Stimulated activated naive CD4-positive, alpha-beta T cell (primary cell): ENCODE measurements at places on chromosomes 3 and 15.

DNA sequence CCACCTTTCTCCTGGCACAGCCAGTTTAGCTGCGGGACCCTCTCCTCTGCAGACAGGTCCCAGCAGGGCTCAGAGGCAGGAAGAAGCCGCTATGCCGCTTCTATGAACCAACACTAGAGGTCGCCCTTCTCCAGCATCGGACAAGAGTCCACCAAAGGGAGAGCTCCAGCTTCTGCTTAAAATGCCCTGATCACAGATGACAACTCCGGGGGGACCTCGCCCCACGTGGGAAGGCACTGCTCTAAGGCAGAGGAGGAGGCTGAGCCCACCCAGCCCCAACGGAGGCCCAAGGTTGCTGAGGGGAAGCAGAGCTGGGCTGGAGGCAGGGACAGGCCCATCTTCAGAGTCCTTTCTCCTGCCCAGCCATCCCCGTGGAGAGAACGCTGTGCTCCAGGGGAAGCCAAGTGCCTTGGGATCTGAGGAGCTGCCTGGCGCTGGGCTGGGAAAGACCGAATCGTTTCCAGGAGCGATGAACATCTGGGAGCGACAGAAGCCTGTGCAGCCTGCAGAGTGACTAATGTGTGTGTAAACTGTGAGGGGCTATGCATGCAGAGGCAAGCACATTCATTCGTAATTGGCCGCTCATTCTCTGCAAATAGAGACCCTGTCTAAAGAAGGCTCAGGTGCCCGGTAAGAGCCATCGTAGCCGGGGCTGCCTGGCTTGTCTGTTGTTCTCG is 43.5 kb upstream of the BDH1 start:
- no peak for DNase-seq

- no peak for DNase-seq
Observed at GRCh38 chr3:53845103-53845880, 927 bp downstream of the CHDH start.

DNA sequence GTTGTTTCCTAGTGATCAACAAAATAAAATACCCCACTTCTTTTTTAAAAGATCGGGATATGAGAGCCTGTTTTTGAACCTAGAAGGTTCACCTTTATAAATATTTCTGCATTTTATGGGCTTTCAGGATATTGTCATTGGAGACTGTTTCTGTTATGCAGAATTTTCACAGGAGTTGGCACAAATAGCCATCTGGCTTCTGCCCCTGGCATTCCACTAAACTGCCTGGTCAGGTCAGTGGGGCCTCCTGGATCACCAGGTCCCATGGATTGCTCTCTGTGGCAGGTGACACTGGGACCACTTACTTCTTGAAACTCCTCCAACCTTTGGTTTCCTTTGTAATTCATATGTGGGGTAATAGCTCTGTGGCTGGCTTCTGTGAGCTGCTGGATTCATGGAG is 25.5 kb upstream of the POLR2M start:
- DNase-seq = no peak

DNA sequence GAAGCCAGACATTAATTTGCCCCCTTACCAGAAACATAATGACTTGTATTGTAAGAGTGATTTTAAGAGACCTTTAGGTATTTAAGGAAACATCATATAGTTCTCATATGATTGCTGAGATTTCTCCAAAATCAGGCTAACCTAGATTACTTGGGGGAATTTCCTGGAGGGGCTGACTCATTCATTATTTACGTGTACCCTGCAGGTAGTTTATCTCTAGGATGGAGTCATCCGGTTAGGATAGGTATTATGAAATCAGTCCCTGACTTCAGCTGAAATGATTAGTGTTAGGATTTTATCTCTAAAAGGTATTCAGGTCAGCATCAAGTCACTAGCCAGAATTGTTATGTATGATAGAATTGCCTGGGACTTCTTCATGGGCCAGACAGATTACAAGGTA is 97.5 kb downstream of the TCF12 start:
- no peak for DNase-seq

- no peak for DNase-seq
Observed at GRCh38 chr3:10319804-10320203, 1.1 kb downstream of the SEC13 start.

GRCh38 chr3:96101006-96101560 is 713.3 kb upstream of the EPHA6 start:
- DNase-seq = no peak

GRCh38 chr3:23422517-23422851 is 219.4 kb downstream of the UBE2E2 start:
- DNase-seq = no peak

DNA sequence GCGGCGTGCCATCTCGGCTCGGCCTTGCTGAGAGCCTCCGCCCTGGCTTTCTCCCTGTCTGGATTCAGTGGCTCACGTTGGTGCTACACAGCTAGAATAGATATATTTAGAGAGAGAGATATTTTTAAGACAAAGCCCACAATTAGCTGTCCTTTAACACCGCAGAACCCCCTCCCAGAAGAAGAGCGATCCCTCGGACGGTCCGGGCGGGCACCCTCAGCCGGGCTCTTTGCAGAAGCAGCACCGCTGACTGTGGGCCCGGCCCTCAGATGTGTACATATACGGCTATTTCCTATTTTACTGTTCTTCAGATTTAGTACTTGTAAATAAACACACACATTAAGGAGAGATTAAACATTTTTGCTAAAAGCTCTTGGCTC is 54.1 kb downstream of the PLXNA1 start:
- no peak for DNase-seq

DNA sequence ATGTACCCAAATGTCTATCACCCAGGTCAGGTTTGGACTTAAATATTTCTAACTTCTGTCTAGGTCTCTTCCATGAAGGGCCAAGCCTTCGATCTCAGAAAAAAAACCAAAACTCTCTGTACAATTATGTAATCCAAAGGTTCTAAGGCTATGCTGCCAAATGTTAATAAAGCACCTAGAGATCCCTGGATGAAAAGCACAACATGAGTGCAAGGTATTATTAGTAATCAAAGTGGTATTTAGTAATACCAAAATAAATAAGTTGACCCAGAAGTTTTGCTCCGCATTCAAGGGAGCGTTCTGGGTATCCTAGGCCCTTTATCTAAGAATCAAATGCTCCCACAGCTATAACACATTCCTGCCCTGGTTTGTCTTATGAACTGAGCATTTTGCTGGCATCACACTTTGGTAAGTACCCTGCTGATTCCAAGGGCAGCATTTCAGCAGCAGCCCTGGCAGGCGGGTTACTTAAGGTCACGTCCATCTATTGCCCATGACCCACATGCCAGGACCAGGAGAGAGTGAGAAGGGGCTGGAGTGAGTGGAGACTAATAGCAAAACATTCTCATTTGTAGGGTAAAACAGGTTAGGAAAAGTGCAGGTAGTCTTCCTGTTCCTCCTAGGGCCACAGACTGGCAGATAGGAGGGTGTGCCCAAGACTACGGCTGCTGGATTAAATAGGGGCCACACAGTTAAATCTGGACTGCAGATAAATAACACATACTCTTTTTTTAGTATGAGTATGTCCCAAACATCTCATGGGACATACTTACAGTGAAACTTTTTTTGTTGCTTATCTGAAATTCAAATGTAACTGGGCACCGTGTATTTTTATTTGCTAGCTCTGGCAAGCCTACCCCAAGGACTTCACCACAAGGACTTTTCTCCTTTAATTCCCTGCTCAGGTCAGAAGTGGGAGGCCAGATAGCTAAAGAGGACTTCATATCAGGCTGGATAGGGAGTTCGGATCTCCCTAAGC is 76.0 kb upstream of the SNRK start:
- DNase-seq = no peak

GRCh38 chr15:84588053-84588874 is 12.5 kb upstream of the ZSCAN2 start:
- DNase-seq = peak; percentile 79

- no peak for DNase-seq
Observed at GRCh38 chr3:75242012-75242735, 422.0 kb upstream of the FRG2C start.

GRCh38 chr15:72169236-72169920 is 28.2 kb downstream of the GRAMD2A start:
- no peak for DNase-seq

DNA sequence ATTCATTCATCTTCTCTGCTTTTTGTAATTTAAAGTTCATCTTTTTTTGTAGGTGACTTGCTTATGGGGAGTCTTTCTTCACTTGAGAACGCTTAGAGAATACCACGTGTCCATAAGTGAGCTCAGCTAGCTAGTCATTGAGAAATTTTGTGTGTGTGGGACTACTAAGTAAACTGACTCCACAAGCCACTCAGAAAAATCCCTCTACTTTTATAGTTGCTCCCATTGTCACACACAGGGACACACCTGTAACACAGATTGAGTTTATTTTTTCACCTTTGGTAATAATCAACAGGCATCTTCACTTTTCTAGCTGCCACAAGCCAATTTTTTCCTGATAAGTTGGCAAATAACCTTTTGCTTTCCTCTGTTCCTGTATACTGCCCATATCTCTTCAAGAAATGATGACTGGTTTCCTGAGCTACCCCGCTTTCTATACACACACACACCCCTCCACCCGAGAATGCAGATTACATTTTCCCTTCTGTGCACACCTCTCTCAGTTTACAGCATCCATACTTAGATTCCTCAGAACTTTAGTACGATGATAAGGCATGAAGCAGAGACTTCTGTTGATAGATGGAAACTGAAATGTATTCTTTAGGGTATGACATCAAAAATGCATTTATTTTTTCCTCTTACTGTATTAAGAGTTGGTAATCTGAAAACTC is 4.6 kb downstream of the TSC22D2 start:
- DNase-seq = no peak

- DNase-seq = no peak
Observed at GRCh38 chr3:68239542-68239941, 585.1 kb upstream of the SUCLG2 start.

DNA sequence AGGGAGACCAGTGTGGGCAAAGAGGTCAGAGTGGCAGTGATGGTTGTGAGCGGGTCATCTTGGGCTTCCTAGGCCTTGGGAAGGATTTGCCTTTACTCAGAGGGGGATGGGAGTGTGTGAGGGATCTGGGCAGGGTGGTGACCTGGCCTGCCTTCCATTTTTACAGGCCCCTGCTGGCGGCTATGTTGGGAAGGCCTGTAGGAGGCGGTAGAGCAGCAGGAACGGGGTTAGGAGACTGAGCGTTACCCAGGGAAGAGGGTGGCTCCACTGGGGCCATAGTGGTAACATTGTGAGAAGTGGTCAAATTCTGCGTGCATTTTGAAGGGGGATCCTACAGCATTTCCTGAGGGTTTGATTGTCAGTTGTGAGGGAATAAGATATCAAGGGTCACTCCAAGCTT is 307.3 kb upstream of the CTDSPL start:
- DNase-seq = no peak

GRCh38 chr3:16264174-16264707 is 502 bp downstream of the DPH3 start:
- no peak for DNase-seq

DNA sequence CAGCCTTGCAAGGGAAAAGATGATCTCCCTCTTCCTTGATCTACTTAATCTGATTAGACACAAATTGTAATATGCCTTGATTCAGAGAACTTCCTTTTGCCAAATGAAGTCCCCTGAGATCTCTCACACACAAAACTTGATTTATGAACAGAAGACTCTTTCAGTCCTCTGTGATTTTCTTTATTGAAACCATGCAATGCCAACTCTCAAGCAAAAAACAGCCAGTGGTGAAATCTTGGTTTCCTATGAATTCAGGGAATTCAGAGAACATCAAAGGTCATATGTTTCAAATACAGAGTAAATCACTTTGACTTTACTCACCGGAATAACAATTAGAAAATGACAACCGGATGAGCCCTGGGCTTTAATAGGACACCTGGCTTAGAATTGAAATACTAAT is 211.7 kb downstream of the ABHD5 start:
- DNase-seq = no peak

DNA sequence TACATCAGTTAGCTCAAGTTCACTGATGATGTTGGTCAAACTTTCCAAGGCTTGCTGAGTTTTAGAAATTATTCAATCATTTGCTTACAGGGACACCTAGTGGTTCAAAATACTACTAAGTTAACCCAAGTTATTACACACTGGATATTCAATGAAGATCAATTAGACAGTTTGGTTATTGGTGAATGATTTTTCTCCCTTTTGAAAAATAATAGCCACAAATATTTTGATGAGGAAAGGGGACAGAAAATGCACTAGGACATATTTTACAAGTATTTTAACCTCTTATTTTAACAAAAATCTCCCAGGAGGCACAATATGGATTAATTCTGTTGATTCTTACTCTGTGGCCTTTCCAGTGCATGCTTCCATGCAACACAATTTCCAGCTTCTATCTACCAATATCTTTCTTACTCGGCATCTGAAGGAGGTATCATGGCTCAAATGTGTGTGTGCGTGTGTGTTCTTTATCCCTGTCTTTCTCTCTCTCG is 20.1 kb upstream of the GOLGA6L2 start:
- DNase-seq = no peak

DNA sequence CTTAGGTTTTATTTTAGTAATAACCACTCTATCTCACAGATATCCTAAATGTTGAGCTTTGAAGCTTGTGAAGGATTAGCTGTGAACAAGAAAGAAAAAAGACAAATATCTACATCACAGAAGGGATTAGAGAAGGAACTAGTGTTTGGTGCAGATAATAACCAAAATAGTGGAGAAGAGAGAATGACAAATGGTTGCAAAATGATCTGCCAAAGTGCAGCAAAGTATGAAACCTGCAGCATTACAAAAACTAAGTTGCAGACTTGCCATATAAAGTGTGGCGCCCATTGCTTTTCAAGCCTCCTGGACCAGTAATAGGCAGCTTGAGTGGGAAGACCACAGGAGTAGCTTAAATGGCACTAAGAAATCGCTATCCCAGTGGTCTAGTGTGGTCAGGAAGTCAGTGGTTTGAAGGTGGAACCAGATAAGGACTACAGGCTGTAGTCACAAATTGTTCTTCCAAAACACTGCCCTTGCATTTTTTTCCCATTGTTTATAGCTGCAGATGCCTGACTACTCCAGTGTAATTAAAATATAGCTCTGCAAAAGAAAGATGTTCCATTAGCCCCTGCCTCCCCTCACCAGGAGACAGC is 20.7 kb downstream of the TPM1 start:
- no peak for DNase-seq

DNA sequence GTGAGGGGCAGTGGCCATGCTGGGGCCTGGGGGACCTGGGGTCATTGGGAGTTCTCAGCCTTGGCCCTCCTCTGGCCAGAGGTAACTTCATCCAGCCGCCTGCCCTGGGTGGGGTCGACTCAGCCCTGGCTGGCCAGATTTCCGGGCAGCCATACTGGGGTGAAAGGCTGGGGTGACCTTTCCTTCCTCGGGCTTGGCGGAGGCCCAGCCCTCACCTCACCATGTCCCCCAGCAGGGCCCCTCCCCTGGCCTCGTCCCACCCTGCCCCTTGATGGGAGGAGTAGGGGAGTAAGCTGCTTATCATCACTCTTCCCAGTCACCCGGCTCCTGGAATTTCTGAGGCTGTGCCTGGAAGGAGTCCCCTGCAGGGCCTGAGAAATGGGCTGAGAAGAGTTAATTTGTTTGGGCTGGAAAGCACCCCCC is 5.4 kb downstream of the SEMA3F start:
- DNase-seq = no peak

- DNase-seq = no peak
Observed at GRCh38 chr3:192889679-192890078, 28.0 kb downstream of the MB21D2 start.

- DNase-seq = no peak
Observed at GRCh38 chr3:126448893-126449180, 26.9 kb downstream of the ZXDC start.
